Dorsolateral prefrontal cortex (tissue), 122 donors: ENCODE measurements at places on chromosomes 16 and 17. TPM values are rescaled to one million over a fixed set of nuclear protein-coding genes. Genes with fewer than 3 reads are reported as not detected.

GRCh38 chr16:67544844-67545664 lies 16.4 kb downstream of the RIPOR1 start:
- no peak for DNase-seq

- DNase-seq, result no peak
These were observed 94.4 kb downstream of the SPACA3 start for GRCh38 chr17:33086041-33086440.

DNA sequence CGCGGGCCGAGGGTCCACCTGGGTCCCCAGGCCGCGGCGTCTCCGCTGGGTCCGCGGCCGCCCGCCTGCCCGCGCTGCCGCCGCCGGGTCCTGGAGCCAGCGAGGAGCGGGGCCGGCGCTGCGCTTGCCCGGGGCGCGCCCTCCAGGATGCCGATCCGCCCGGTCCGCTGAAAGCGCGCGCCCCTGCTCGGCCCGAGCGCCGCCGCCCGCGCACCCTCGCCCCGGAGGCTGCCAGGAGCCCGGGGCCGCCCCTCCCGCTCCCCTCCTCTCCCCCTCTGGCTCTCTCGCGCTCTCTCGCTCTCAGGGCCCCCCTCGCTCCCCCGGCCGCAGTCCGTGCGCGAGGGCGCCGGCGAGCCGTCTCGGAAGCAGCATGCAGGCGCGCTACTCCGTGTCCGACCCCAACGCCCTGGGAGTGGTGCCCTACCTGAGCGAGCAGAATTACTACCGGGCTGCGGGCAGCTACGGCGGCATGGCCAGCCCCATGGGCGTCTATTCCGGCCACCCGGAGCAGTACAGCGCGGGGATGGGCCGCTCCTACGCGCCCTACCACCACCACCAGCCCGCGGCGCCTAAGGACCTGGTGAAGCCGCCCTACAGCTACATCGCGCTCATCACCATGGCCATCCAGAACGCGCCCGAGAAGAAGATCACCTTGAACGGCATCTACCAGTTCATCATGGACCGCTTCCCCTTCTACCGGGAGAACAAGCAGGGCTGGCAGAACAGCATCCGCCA lies 504 bp downstream of the FOXC2 start:
- DNase-seq, result no peak

Gene KRT25
- not detected for total RNA-seq

DNA sequence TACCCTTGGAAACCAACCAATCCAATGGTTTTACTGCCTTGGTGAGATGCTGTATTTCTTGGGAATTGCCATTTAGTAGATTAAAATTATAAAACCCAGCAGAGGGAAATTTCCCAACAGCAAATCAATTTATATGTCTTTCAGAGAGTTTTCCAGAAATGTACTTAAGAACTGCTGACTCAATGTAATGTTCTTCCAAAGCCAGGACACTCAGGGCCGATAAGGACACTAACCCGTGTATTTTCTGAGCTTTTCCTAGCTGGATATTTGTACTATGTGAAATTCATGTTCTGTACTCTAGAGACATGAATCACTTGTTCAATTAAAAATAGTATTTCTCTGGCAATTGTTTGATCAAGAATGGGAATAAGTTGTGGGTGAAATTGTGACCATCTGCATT lies 121.4 kb downstream of the KCNJ2 start:
- DNase-seq, result no peak

GRCh38 chr16:12801511-12802042 lies 2.1 kb downstream of the CPPED1 start:
- no peak for DNase-seq

DNA sequence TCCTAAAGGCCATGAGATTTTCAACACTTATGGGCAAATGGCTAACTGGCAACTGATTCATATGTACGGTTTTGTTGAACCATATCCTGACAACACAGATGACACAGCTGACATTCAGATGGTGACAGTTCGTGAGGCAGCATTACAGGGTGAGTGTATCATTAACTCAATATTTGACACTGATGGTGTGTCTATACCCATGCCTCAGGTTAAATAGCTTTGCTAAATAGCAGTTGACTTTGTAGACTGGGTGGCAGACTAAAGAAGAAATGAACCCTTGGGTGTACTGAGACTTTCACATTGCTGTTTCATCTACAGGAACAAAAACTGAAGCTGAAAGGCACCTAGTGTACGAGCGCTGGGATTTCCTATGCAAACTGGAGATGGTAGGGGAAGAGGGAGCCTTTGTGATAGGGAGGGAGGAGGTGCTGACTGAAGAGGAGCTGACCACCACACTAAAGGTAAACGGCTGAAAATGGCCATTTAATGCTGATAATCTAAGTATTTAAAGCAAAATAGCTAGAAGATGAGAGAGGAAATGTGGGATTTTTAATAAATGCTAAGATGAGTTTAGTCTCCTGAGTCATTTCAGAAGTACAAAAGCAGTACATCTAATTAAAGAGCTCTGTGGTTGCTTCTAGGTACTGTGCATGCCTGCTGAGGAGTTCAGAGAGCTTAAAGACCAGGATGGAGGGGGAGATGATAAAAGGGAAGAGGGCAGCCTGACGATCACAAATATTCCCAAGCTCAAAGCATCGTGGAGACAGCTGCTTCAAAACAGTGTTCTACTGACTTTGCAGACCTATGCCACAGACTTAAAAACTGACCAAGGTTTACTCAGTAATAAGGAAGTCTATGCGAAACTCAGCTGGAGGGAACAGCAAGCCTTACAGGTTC lies 3.0 kb downstream of the SETD6 start:
- no peak for DNase-seq

Gene KRT20
- total RNA-seq, result not detected

DNA sequence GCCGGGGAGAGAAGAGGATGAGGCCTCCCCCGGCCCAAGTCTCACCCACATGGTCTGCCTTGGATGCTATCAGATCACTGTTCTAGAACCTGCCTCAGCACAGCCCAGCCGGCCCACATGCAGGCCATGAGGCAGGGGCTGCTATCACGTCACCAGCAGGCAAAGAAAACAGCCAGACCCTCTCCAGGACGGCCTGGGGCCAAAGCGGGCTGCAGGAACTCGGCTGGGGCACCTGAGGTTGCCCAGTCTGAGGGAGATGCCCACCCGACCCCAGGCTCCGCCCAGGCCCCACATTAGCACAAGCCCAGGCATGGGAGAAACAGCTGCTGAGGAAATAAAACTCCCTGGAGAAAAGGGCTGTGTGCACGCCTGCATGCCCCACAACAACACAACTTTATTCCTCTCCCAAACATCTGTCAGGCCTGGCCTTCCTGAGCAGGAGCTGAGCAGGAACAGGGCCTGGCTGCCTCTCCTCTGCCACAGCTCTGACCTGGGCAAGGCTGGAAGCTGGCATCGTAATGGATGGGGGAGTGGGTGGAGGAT lies 6.7 kb upstream of the SMIM5 start:
- no peak for DNase-seq

DNA sequence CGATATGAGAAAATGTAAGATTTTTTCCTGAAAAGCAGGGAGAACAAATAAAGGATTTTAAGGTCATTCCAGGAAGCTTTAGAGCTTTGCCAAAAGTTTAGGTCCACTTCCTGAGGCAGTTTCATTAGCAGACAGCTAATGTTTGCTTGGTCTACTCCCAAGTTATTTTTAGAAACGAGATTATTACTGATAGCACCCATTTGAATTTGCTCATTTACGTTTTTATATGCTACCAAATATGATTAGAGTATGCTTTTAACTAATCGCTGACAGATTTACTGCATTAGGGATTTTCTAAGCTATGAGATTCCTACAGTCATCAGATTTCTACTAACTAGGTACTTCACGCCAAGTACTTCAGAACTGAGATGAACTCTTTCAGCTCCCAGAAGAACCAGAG lies 98.1 kb downstream of the WNT3 start:
- no peak for DNase-seq

DNA sequence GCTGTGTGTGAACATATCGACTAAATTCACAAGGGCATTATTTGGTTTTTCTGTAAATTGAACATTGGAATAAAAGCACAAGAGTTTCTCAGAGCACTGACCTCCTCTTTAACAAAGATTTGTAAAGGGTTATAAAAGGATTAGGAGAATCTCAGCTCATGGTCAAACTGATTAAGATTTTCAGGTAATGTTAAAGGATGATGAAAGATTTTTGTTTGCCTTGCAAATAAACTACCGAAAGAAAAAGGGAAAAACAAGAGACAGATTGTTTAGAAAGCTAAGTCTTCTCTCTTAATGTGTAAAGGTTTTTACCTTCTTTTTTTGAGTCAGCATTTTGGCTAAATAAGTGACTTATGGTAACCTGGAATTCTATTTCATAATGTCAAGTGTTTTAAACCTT lies 47.6 kb upstream of the MED9 start:
- no peak for DNase-seq

Gene PNMT
- total RNA-seq, result 3.7 TPM

- no peak for DNase-seq
These were observed at the start of gene ENPP7 for GRCh38 chr17:79730769-79731483. Gene ENPP7 (plus strand): TSS chr17:79730943. CDS start chr17:79731140, 197 bp downstream.

GRCh38 chr17:62671553-62671952 lies 44.1 kb downstream of the MRC2 start:
- DNase-seq, result no peak

- DNase-seq, result no peak
These were observed 478.7 kb downstream of the CDH13 start for GRCh38 chr16:83105279-83106077.

DNA sequence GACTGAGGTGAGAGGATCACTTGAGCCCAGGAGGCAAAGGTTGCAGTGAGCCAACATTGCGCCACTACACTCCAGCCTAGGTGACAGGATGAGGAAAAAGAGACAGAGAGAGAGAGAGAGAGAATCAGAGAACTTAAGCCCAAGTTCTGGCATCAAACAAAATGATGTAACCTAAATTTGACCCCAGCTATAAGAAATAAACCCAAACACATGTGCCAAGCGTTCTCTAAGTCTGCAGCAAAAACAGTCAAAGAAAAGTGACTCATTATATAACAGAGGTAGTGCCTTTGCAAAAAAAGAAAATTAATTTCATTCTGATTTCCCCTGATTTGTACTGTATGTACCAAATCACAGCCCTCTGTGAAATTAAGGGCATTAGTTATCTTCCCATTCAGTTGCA lies 89.5 kb downstream of the CDH11 start:
- DNase-seq, result no peak

Gene TMC7
- 27.6 TPM for total RNA-seq

GRCh38 chr16:19283637-19284036 lies 1.9 kb upstream of the CLEC19A start:
- DNase-seq, result no peak

- DNase-seq, result no peak
These were observed 34.0 kb upstream of the PIRT start for GRCh38 chr17:10871914-10872313.

Gene RAB26
- 54.9 TPM for total RNA-seq

Gene C1QTNF8
- total RNA-seq, result 0.36 TPM

Gene TENT4B
- 20.5 TPM for total RNA-seq

- no peak for DNase-seq
These were observed 2.3 kb upstream of the CCNF start for GRCh38 chr16:2426941-2427361.

Gene CBFA2T3
- total RNA-seq, result 13.9 TPM

GRCh38 chr17:12735517-12735916 lies 53.8 kb upstream of the ARHGAP44 start:
- no peak for DNase-seq

DNA sequence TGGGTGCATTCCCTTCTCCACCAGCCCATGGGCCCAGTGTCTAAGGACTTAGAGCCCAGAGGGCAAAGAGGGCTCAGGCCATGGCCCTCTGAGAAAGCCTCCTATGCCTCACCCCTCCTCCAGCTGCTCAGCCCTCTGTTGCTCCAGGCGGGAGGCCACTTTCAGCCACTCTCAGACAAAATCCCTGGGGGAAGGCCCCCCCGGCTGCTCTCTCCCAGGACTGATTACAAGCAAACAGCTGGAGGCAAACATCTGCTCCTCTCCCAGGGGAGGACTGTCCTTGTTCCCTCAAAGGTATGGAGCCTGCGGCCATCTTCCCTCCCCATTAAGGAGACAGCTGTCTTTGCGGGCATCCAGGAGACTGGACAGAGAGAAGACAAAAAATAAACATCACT lies 54.9 kb upstream of the DLX4 start:
- DNase-seq, result no peak

Gene MT1H
- 12.5 TPM for total RNA-seq

Gene TP53TG3F
- not detected for total RNA-seq

- DNase-seq, result no peak
These were observed 263.1 kb upstream of the PSMD7 start for GRCh38 chr16:74033441-74033995.

GRCh38 chr16:50692644-50692998 lies 785 bp upstream of the NOD2 start:
- DNase-seq, result no peak

- DNase-seq, result no peak
These were observed 29.4 kb downstream of the TBCD start for GRCh38 chr17:82780971-82781893.

GRCh38 chr16:81608523-81609209 lies 164.1 kb downstream of the CMIP start:
- no peak for DNase-seq

Gene TRIM37
- 93.5 TPM for total RNA-seq

- DNase-seq, result no peak
These were observed 29.4 kb downstream of the RNF112 start for GRCh38 chr17:19440421-19440820.

DNA sequence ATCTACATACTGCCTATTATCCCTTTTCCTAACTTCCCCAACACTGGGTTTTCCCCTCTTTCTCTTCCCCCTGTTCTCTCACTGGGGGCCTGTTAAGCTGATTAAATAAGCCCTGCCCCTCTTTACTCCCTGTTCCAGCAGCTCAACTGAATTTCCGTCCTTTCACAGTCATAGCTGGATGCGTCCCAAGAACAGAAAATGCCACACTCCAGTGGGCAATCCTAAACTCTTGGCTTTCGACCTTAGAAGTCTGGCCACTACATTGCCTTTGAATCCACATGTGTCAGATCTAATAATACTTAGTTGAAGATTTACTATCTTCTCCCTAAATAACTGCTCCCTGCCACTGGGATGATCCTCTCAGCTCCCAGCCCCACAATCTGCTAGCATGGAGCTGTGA lies 34.5 kb downstream of the KCNJ16 start:
- no peak for DNase-seq

DNA sequence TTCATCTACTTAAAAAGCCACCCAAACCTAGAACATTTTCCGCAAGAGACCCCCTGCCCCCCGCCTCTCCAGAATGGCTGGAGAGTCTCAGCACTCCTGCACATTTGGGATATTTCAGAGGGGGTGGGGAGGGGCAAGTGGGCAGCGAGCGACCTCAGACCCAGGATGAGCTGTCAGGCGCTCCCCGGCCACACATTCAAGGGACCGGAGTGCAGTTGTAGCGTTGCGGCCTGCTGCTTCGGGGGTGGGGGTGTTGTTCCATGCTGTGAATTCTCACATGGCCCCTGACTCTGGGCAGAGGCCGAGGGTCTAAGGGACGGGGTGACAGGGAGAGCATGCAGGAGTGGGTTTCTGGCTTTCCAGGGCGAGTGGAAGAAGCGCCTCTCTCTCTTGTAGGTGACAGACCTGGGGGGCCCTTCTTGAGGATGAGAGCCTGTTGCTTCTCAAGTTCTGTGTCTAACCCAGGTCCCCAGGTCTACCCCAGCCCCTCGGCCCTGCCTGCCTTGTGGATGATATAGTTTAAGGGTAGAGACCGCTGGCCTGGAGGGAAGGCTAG lies 231.2 kb downstream of the SEC14L1 start:
- DNase-seq, result no peak

- no peak for DNase-seq
These were observed 189.3 kb upstream of the TNRC6C start for GRCh38 chr17:77769215-77769614.
